GM23248 (cell line): ENCODE measurements at places on chromosomes 4 and X. TPM values are rescaled to one million over a fixed set of nuclear protein-coding genes. Genes with fewer than 3 reads are reported as not detected.

Gene GYPE
- total RNA-seq, result 2.5 and 6.6 TPM in 2 replicates

Gene IBSP
- total RNA-seq, result not detected in 2 replicates

Gene CTSO
- 11.2 and 15.2 TPM in 2 replicates for total RNA-seq

Gene MAGEA9B
- not detected in 2 replicates for total RNA-seq

Gene NONO
- 298 and 310 TPM in 2 replicates for total RNA-seq

Gene HGFAC
- not detected in 2 replicates for total RNA-seq

- peak; percentile 59 for DNase-seq
Observed at GRCh38 chrX:63754136-63754859, 30.7 kb downstream of the ARHGEF9 start.

GRCh38 chrX:149040873-149041535 lies 464.1 kb downstream of the IDS start:
- peak; percentile 26 for DNase-seq

DNA sequence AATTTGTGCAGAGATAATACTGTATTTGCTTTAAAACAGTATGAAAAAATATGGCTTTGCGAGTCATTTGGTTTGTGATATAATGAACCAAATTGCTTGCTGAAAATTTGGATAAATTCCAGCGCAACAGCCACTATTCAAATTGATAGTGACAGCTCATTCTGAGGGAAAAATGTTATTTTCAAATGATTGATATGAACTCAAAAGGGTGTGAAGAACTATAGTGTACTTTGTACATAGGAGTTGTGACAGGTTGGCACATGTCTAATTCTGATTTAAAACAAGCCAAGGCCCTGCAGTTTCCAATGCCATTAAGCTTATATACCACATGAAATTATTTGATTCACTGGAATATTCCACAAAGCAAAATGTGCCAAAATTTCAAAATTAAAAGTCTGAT lies 1628.9 kb upstream of the AGA start:
- DNase-seq, result no peak

DNA sequence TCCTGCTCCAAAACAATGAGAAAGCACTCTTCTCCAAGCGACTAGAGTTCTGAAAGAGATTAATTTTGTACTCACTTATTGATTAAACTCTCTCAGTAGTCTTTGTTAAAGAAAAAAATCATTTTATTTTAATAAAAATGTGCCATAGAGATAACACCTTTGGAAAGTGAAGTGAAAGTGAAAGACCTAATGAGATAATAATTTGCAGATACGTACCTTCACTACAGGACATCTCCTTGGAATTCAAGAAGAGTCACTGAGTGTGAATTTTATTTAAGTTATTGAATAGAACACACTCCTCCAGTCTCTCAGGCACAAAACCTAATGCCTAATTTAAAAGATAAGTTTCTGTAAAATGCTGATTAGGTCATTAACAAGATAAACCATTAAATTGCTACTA lies 1070.6 kb upstream of the GRID2 start:
- no peak for DNase-seq

DNA sequence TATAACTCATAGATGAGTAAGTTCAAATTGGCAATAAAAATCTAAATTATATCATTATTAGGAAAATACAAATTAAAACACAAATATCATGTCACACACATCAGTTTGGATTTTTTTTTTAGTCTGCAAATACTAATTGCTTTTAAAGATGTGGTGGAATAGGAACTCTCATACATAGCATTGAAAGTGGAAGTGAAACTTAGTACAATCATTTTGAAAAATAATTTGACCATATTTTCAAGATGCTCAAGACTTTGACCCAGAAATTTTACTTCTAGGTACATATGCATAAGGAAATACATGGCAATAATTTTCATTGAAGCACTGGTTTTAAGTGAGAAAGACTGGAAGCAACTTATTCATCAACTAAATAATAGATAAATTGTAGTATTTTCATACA lies 147.5 kb upstream of the SMIM31 start:
- DNase-seq, result no peak

DNA sequence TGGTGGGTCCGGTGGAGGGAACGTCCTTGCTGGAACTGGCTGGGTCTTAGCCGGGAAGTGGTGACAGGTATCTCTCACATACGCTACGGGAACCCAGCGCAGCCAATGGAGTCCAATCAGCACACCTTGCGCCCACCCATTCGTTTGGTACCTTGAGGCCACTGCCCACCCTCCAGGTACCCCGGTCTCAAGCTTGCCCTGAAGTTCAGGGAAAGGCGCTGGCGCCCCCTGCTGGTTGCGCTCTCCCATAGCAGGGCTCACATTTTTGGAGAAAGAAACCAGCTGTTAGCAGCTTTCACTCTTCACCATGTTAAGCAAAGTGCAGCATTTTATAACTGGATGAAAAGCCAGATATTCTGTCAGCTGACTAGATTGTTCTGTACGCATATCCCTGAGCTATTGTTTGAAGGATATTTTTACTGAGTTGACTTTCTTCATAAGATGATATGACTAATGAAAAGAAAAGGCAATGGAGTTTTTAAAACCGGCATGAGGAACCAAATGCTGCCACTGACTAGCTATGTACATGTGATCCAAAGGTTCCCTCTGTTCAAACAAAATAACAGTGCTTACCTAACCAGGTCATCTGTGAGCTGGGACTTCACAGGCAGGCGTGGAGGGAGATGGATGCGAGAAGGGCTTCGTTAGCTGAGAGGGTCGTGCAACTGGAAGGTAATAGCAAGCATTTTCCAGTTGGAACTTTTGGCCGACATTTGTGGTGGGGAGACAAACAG lies 43.7 kb downstream of the OTOP1 start:
- peak; percentile 27 for DNase-seq

- peak; percentile 95 for DNase-seq
Observed at GRCh38 chr4:119113033-119113655, 22.5 kb upstream of the MYOZ2 start.
